GM12865 (cell line): ENCODE measurements at places on chromosomes 3 and 15.

DNA sequence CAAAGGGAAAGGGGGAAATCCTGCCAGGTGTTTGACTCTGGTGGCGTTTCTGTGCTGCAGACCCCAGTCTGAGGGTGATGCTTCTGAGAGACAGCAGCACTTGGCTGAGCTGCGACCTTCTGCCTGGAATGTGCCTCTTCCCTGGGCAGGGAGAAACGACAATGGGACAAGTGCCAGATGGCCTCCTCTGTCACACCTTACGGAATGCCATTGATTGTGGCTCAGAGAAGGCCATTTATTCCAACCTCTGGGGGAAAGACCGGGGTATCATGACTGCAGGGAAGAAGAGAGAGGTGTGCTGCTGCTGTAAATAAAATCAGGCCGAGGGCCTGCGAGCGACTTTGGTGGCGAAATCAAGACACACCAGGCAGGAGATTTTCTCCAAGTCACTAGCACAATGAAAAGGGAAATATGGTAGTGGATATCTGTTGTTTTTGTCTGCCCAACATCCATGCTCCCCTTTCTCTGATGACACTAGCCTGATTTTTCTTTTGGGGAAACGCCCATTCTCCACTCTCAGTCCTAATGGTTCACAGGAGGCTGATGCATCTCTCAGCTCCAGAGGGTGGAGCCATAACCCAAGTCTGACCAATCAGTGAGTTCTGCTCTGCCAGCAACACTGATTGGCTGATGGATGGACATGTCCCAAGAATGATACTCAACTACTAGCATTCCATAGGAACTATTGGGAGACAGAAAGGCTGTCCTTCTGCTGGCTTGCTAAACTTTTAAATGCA is 336.1 kb downstream of the FOXP1 start:
- DNase-seq, result no peak

- peak; percentile 89 for DNase-seq
These were observed 36.0 kb downstream of the MORC1 start for GRCh38 chr3:109081746-109082510.

GRCh38 chr3:36595511-36595910 is 168.8 kb downstream of the DCLK3 start:
- DNase-seq, result no peak

- DNase-seq, result peak; percentile 22
These were observed 723.9 kb upstream of the ZNF385D start for GRCh38 chr3:22474706-22475445.

GRCh38 chr3:186354100-186354499 is 7.9 kb downstream of the DGKG start:
- no peak for DNase-seq

GRCh38 chr3:133753107-133753778 is 7.0 kb downstream of the TF start:
- DNase-seq, result no peak

DNA sequence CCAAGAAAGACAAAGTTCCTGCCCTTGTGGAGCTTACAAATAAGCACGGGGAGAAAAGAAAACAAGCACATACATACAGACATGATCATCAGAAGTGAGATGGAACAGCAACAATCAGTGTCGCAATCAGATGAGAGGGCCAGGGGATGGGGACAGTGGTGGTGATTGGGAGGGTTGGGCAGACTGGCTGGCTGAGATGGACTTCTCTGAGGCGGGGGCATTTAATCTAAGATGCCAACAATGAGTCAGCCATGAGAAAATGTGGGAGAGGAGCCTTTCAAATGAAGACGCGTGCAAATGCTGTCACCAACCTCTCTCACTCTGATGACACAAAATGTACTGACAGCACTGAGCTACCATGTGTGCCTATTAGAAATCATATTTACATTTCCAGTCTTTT is 81.4 kb downstream of the NCEH1 start:
- no peak for DNase-seq

DNA sequence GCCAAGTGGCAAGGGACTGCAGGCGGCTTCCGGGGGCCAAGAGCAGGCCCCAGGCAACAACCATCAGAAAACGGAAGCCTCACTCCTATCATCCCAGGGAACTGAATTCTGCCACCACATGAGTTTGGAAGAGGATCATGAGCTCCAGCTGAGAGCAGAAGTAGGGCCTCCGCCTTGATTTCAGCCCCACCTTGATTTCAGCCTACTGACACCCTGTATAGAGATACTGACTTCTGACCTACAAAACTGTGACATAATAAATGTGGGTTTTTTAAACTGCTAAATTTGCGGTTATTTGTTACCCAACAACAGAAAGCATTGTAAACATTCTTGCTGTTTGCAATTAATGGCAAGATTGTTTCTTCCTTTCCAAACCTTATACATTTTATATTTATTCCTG is 21.6 kb upstream of the RARRES1 start:
- no peak for DNase-seq

- DNase-seq, result no peak
These were observed 42.4 kb downstream of the CP start for GRCh38 chr3:149179220-149179619.

- DNase-seq, result peak; percentile 60
These were observed 14.4 kb downstream of the GOLGB1 start for GRCh38 chr3:121735047-121735696.

DNA sequence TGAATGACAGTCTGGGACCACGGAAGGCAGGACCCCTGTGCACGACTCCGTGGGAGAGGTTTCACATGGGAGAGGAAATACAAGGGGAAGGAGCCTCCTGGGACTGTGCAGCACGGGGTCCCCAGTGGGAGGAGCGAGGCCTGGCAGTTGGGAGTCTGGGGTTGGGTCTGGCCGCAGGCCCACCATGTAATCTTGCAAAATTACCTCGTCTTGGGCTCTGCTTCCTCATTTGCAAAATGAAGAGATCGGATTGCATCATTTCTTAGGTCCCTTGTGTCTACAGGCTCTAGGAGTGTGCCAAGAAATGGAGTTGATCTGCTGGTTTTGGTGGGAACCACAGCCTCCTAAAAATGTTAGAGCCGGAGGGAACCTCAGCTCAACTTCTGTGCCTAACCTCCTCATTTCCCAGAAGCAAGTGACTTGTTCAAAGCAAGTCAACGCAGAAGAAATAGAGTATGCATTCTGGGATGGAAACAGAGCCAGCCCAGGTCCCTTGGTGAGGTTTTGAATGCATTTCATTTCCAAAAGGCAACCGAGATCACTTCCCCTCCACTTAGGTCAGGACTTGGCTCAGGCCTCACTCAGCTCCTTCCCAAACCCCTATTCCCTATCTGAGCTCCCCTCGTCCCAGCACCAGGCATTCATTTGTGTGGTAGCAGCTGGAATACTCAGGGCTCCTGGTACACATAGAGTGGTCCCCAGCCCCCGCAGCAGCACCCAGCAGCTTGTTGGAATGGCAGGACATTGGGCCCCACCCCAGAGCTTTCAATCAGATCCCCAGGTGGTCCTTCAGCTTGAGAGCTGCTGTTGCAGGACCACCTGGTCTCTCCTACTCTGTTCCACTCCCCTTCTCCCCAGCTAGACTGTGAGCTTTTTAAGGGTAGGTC is 267.7 kb downstream of the XXYLT1 start:
- DNase-seq, result no peak

- peak; percentile 64 for DNase-seq
These were observed 57.6 kb upstream of the TNFSF10 start for GRCh38 chr3:172580680-172581401.

GRCh38 chr15:86877171-86877631 is 797.5 kb downstream of the AGBL1 start:
- no peak for DNase-seq

DNA sequence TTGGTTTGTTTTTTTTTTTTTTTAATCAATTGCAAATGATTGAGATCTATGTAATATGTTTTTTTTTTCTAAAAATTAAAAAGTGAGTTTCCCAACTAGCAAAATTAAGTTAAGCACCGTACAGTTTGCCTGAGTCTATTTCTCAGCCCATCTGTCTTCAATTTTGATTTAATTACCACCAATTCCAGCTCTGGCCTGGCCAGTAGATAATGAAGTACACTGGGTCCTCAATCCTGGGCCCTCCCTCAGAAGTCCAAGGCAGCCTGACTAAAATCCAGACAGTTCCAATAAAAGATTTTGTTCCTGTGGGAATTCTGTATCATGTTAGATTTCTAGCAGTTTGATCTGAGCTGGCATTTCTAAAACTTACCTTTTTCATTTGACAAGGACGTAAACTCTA is 887.2 kb downstream of the NAALADL2 start:
- no peak for DNase-seq
